ENCODE measurements at places on chromosomes 5 and 9. TPM values are rescaled to one million over a fixed set of nuclear protein-coding genes. Genes with fewer than 3 reads are reported as not detected.

Gene CYLC2
- not detected for total RNA-seq

Gene ZNF366
- not detected for total RNA-seq

Gene LCN2
- total RNA-seq, result not detected

Gene POLR3G
- 12.1 TPM for total RNA-seq

Gene DIRAS2
- not detected for total RNA-seq

Gene CCL21
- total RNA-seq, result not detected

Gene AHRR
- total RNA-seq, result 46.1 TPM

Gene CATSPER3
- total RNA-seq, result 0.25 TPM

Gene EFNA5
- total RNA-seq, result not detected

Gene KLHL3
- 1.1 TPM for total RNA-seq

Gene FAM169A
- total RNA-seq, result not detected

Gene DCTN3
- total RNA-seq, result 194 TPM

Gene SVEP1
- 5.8 TPM for total RNA-seq

Gene ELOVL7
- not detected for total RNA-seq

Gene PPP3R2
- not detected for total RNA-seq

Gene FOXD4L6
- total RNA-seq, result not detected

Gene HSD17B4
- total RNA-seq, result 115 TPM

GRCh38 chr5:465591-466403, 22.8 kb downstream of the EXOC3 start:
- DNase-seq, result no peak
- H3K36me3 ChIP-seq, result peaks cover 27% of the 10 kb centered on the region
- no peak overlapping the region for H3K27ac ChIP-seq

DNA sequence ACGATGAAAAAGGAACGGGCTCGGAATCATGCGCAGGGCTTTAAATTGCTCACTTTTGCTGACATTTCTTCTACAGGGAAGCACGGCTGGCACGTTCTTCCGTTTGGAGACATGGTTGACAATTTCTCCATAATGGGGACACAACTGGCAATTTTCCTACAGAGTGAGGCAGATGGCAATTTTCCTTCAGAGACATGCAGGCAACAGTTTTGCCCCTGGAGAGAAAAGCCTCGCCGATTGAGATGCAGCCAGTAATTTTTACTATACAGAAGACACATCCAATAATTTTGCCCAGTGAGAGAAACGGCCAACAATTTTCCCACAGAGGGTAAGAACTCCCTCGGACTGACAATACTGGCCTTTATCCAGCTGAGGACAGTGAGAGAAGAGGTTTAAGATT, 90.9 kb upstream of the GPR151 start:
- DNase-seq, result no peak
- H3K27me3 ChIP-seq, result no peaks in the 10 kb centered on the region
- H3K4me1 ChIP-seq, result no peaks in the 10 kb centered on the region
- H3K36me3 ChIP-seq, result peaks cover 4% of the 10 kb centered on the region
- no peak overlapping the region for H3K27ac ChIP-seq
- no peak overlapping the region for H3K4me3 ChIP-seq

DNA sequence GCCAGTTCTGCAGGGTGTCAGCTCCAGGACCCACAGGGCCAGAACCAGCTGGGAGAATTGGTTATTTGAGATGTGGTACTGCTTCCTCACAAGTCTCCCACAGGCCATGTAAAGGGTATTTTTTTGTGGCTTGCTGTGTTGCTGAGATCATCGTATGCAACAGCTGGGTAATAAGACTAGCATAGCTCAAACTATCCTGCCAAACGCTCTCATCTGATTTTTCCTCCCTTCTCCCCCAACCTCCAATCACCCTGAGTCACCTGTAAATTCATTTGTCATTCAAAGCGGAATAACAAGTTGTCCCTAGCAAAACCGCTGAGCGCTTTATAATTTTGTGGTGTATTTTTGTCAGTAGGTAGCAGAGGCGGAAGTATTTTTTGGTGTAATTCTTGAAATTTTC, 63.2 kb downstream of the NSG2 start:
- no peaks in the 10 kb centered on the region for H3K27me3 ChIP-seq
- no peaks in the 10 kb centered on the region for H3K36me3 ChIP-seq
- H3K4me1 ChIP-seq, result no peaks in the 10 kb centered on the region
- H3K27ac ChIP-seq, result no peak overlapping the region
- no peak for DNase-seq

DNA sequence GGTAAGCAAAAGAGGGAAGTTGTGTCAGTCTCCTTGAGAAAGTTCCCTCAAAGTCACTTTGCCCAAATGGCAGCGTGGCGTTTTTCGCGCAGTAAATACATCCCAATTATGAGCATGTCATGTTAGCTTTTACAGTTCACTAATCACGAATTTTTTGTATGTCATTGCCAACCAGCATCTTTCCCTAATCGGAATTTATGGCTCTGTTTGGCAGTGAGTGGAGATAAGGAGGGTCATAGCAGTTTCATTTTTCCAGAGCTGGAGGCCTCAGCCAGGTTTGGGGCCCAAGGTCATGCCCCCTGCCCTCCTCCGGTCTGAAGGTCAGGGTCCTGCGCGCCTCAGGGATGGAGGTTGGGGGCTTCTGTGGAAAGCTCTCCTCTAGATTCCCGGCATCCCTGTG, 50.1 kb downstream of the C5orf15 start:
- peaks cover 40% of the 10 kb centered on the region for H3K27me3 ChIP-seq
- no peaks in the 10 kb centered on the region for H3K36me3 ChIP-seq
- no peak for DNase-seq

GRCh38 chr5:172772112-172772906, 1.3 kb upstream of the DUSP1 start:
- peaks cover 30% of the 10 kb centered on the region for H3K36me3 ChIP-seq
- H3K4me1 ChIP-seq, result peaks cover 70% of the 10 kb centered on the region
- H3K4me3 ChIP-seq, result peak overlapping the region; percentile 99
- peak; percentile 92 for DNase-seq

DNA sequence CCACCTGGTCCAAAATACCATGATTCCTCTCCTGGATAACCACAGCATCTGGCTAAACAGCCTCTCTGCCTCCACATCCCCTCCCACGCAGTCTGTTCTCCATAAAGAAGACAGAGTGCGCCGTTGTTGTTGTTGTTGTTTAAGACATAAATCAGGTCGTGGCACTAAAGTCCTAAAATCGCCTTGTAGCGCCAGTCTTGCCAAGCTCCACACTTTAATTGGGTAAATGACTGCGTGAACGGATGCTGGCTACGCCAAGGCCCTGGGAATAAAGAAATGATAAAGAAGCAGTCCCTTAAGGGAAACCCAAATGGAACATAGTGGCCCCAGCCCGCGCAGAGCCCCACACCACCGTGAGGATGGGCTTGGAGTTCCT, 364 bp upstream of the SFXN1 start:
- DNase-seq, result no peak
- H3K27me3 ChIP-seq, result peaks cover 3% of the 10 kb centered on the region
- peaks cover 26% of the 10 kb centered on the region for H3K36me3 ChIP-seq

- no peaks in the 10 kb centered on the region for H3K36me3 ChIP-seq
- H3K4me1 ChIP-seq, result peaks cover 12% of the 10 kb centered on the region
- no peak overlapping the region for H3K4me3 ChIP-seq
- no peak overlapping the region for H3K27ac ChIP-seq
Observed at GRCh38 chr9:94145640-94146039, 61.4 kb downstream of the PTPDC1 start.

- peak overlapping the region; percentile 21 for H3K27ac ChIP-seq
- no peaks in the 10 kb centered on the region for H3K27me3 ChIP-seq
- H3K4me1 ChIP-seq, result peaks cover 63% of the 10 kb centered on the region
- H3K36me3 ChIP-seq, result peaks cover 17% of the 10 kb centered on the region
- peak overlapping the region; percentile 68 for H3K4me3 ChIP-seq
Observed at GRCh38 chr5:83097689-83098231, 20.4 kb downstream of the XRCC4 start.

DNA sequence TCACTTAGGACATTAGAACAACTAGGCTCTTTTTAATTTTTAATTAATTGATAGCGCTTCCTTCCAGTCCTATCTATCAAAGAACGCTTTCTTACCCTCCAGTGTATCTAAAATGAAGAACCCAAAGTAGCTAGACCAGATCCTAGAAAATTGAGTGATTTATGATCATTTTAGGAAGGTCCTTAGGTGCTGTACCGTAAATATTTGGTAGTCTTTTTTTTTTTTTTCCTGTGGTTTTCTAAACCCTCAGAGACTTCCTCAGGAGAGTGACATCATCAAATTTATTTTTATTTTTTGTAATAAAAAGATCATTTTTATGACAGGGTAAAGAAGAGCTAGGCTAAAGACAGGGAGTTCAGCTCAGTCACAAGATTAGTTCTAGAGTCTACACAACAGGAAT, 197.4 kb downstream of the WDR70 start:
- H3K4me1 ChIP-seq, result no peaks in the 10 kb centered on the region
- H3K36me3 ChIP-seq, result peaks cover 15% of the 10 kb centered on the region
- no peak overlapping the region for H3K4me3 ChIP-seq
- DNase-seq, result no peak

GRCh38 chr9:89145097-89145496, 33.5 kb downstream of the SHC3 start:
- H3K27me3 ChIP-seq, result no peaks in the 10 kb centered on the region
- H3K36me3 ChIP-seq, result no peaks in the 10 kb centered on the region
- peaks cover 14% of the 10 kb centered on the region for H3K4me1 ChIP-seq
- DNase-seq, result no peak
- no peak overlapping the region for H3K4me3 ChIP-seq
- H3K27ac ChIP-seq, result no peak overlapping the region

DNA sequence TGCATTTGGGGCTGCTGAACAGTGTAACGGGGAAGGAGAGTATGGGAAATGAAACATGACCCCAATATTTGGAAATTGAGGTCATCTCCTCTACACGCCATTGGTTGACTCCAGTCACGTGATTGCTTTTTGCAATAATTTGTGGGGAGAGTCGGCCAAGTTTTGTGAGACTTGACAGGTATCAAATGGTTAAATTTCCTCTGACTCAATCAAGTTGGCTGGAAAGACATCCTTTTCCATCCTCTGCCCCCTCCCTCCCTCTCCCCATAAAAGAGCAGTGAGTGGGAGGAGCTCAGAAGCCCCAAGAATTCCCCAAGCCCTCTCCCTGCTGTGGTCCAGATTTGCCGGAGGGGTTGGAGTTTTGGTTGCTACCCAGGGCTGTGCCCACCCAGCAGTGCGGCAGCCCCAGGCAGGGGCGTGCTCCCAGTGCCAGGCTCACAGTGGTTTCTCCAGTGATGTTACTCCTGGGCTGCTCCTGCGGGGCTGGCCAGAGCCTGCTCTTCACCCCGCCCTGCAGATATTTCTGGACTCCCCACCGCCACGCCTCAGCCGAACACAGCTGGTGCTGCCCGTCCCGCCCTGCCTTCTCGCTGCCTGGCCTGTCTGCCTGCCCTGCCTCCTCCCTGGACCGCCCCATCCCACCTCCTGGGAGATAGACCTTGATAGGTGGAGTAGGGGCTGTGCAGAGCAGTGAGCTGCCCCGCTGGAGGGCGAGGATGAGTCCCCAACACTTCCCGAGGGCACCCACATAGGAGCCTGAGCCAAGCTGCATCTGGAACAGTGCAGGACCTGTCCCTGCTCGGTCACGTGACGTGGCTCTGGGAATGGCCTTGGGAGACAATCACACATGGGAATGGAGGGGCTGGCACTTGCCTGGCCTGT, 3.4 kb downstream of the COL5A1 start:
- peaks cover 68% of the 10 kb centered on the region for H3K4me1 ChIP-seq
- H3K27ac ChIP-seq, result peak overlapping the region; percentile 91
- H3K4me3 ChIP-seq, result peak overlapping the region; percentile 92
- peaks cover 20% of the 10 kb centered on the region for H3K27me3 ChIP-seq

DNA sequence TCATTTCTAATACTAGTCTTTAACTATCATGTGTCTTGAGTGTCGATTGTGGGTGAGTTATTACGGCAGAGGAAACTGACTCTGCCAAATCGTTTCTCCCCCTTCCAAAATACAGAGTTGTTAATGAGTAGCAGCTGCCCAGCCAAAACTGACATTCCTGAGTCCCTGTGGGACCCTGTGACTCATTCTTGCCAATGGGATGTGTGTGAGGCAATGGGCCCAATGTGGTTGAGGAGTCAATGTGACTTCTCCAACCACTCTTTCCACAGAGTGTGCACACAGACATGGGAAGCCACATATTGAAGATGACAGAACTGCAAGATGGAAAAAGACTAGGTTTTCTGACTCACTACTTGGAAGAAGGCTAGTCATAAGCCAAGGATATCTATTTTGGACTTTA, 434.7 kb downstream of the DTWD2 start:
- no peak overlapping the region for H3K27ac ChIP-seq
- no peaks in the 10 kb centered on the region for H3K36me3 ChIP-seq

GRCh38 chr5:7251132-7251531, 144.8 kb upstream of the ADCY2 start:
- H3K36me3 ChIP-seq, result no peaks in the 10 kb centered on the region
- H3K4me1 ChIP-seq, result no peaks in the 10 kb centered on the region
- H3K27ac ChIP-seq, result no peak overlapping the region
- DNase-seq, result no peak
- H3K27me3 ChIP-seq, result no peaks in the 10 kb centered on the region

DNA sequence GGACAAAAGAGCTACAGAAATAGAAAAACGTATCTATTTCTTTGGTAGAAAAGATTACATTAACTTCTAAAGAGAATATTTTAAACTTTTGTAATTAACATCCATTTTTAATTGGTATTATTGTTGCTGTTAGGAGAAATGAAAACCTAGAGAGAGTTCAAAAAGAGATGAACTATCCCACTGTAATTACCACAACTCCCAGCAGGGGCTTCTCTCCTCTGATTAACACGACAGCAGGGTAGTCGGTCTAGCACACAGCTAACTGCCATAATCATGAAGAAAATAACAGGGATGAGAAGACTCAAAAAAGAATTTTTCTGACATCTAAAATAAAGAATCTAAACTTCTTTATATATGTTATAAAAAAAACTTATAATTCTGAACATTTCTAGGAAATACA, 86.2 kb upstream of the CDH9 start:
- H3K27me3 ChIP-seq, result no peaks in the 10 kb centered on the region
- peaks cover 9% of the 10 kb centered on the region for H3K36me3 ChIP-seq
- DNase-seq, result peak; percentile 19
- H3K27ac ChIP-seq, result no peak overlapping the region
- H3K4me1 ChIP-seq, result peaks cover 9% of the 10 kb centered on the region
- no peak overlapping the region for H3K4me3 ChIP-seq

- peaks cover 29% of the 10 kb centered on the region for H3K4me1 ChIP-seq
- no peaks in the 10 kb centered on the region for H3K36me3 ChIP-seq
- no peak for DNase-seq
- no peak overlapping the region for H3K4me3 ChIP-seq
- no peaks in the 10 kb centered on the region for H3K27me3 ChIP-seq
Observed at GRCh38 chr5:124670722-124671184, 75.7 kb downstream of the ZNF608 start.

DNA sequence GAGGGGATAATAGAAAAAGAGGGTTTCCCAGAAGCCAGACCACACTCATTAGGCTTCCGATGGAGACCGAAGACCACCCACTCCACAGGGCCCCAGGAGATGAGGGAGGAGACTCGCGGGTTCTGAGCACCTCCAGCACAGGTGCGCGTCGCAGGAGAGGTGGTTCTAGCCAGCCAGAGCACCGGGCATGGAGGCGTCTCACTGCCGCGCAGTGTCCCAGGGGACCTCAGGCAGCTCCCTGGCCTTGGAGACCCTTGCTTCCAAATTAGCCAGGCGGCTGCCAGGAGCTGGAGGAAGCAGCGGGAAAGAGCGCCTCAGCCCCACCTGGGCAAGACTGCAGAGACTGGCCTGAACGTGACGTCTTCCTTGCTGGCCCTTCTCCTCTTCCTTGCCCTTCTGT, 115.4 kb upstream of the FBXL7 start:
- DNase-seq, result no peak
- no peak overlapping the region for H3K27ac ChIP-seq
- H3K4me3 ChIP-seq, result no peak overlapping the region
- H3K36me3 ChIP-seq, result no peaks in the 10 kb centered on the region

- H3K4me3 ChIP-seq, result no peak overlapping the region
- H3K27ac ChIP-seq, result peak overlapping the region; percentile 76
- peaks cover 7% of the 10 kb centered on the region for H3K36me3 ChIP-seq
- H3K4me1 ChIP-seq, result peaks cover 14% of the 10 kb centered on the region
- DNase-seq, result peak; percentile 36
Observed at GRCh38 chr5:43152946-43153345, 32.2 kb downstream of the ZNF131 start.
